ENCODE measurements at places on chromosomes 16 and 17.

DNA sequence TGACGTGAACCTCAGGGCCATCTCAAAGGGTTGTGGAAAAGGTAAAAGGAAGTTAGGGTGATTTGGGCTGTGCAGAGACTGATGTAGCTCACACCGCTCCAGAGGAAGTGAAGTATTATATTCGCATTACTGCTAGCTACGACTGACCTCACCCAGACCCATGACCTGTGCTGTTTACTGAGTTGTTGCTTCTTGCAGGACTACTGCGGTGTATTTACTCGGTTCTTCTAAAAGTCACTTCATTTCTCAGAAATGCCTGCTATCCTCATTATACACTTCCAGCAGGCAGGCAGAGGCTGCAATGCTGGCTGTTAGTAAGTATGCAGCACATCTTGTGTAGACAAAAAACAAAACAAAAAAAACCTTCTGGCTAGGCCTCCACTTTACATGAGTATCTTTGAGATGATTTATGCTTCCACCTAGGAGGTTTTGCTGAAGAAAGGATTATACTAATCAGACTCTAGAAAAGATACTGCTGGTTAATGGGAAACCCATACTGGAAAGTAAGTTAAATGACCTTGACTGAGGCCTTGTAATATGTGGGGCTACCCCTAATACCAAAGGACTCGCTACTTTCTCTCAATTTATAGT is 76.0 kb downstream of the CREBBP start:
- no peak for DNase-seq

GRCh38 chr17:10875430-10875851 is 37.6 kb upstream of the PIRT start:
- no peak for DNase-seq

DNA sequence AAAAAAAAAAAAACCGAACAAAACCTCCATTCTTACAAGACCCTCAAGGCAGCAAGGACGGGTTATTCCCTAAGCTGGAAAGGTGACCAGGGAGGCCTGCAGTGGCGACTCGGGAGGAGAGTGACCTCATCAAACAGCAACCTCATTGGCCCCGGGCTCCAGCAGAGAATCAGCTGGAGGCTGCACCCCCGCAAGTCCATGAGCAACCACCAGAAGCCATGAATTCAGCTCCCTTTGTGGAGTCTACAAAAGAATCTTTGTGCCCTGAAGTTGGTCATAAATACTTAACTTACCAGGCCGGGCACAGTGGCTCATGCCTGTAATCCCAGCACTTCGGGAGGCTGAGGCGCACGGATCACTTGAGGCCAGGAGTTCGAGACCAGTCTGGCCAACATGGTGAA is 80.9 kb upstream of the CREBBP start:
- DNase-seq = no peak

DNA sequence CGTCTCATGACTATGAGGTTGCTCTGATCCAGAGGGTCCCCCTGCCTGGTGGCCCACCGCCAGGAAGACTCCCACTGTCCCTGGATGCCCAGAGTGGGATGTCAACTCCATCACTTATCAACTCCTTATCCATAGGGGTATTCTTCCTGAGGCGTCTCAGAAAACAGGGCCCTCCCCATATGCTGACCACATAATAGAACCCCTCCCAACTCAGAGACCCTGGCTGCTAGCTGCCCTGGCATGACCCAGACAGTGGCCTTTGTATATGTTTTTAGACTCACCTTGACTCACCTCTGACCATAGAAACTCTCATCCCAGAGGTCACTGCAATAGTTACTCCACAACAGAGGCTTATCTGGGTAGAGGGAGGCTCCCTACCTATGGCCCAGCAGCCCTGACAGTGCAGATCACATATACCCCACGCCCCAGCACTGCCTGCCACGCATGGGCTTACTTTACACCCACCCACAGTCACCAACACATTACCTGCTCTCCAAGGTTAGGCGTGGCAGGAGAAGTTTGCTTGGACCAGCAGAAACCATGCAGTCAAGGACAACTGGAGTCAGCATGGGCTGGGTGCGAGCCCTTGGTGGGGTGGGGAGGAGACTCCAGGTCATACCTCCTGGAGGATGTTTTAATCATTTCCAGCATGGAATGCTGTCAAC is 2.3 kb upstream of the G6PC1 start:
- no peak for DNase-seq

DNA sequence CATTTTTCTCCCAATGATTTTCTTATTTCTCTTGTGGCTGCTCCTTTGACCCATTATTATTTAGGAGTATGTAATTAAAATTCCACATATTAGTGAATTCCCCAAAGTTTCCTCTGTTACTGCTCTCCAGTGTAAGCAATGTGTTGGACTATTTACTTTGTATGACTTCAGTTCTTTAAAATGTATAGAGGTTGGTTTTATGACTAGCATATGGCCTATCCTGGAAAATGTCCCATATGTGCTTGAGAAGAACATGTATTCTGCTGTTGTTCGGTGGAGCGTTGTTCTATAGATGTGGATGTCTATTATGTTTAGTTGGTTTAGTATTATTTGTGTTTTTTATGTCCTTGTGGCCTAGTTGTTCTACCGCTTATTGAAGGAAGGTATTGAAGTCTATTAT is 6.0 kb upstream of the NT5M start:
- DNase-seq = no peak

GRCh38 chr17:38568274-38568673 is 37.5 kb downstream of the SRCIN1 start:
- DNase-seq = no peak

- no peak for DNase-seq
Measured at GRCh38 chr16:70490261-70490660, 33.1 kb downstream of the COG4 start.

GRCh38 chr16:73669535-73670274 is 621.8 kb upstream of the ZFHX3 start:
- DNase-seq = no peak
